Activated CD4-positive, CD25-positive, alpha-beta regulatory T cell treated with anti-CD3 and anti-CD28 coated beads, Interleukin-2, amount 50 U/mL, for 16 hours (primary cell): ENCODE measurements at places on chromosomes 2 and 18.

DNA sequence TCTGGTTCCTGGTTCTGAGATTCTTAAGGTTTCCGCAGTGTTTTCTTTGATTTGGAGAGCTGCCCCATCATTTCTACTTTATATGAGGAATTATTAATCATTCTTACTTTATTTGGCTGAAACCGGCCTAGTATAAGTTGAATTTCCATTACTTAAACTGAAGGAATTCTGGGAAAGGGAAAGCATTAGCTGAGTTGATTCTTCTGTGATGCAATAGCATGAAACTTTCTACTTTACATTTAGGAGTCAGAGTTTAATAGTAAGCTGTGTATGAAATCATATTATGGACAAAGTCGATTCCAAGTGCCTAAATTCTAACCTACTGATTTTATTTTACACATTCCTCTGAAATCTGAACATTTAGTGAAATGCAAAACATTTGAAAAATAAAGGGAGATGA is 1269.7 kb upstream of the ZEB2 start:
- no peak for DNase-seq

- DNase-seq: no peak
Measured at GRCh38 chr2:120820263-120820952, 84.7 kb downstream of the GLI2 start.

GRCh38 chr2:240968731-240969624 is 29.4 kb upstream of the SNED1 start:
- no peak for DNase-seq

DNA sequence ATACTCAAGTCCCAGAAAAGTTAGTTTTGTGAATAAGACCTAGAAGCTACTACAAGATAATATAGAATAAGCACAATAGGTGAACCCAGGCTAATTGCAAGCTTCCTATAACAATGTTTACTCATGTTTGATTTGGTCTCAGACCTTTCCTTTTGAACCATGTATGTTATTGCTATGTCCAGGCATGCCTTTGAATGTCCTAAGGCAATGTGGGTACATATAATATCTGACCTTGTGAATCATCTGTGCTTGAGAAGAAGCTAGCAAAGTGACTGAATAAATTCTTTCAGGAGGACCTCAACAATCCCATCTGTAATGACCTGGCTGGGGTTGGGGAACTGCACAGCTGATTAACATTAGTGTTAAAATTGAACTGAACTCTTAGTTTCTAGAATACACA is 1285.9 kb upstream of the CELF4 start:
- DNase-seq: no peak

DNA sequence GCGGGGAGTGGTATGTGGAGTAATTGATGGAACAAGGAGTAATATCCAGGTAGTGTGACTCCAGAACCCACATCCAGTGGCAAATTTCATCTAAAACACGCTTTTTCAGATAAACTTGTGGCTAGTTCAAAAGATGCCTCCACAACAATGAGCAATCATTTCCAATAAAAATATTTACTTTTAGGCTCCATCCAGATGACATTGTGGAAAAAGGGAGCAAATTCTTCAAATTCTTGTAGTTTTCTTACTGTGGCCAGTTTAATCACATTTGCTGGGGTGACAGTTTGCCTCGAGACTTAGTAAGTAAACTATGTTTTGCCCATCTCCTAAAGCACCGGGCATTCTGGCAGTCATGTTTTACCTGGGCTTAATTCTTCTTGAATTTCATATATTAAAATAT is 243.6 kb downstream of the IRS1 start:
- no peak for DNase-seq

DNA sequence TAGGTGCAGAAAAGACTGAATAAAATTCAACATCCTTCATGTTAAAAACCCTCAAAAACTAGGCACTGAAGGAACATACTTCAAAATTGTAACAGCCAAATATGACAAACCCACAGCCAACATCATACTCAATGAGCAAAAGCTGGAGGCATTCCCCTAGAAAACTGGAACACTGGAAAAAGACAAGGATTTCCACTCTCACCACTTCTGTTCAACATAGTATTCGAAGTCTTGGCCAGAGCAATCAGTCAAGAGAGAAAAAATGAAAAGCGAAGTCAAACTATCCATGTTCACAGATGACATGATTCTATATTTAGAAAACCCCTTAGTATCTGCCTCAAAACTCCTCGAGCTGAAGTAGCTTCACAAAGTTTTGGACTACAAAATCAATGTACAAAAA is 282.3 kb downstream of the PID1 start:
- no peak for DNase-seq

GRCh38 chr2:161905389-161906046 is 168.5 kb downstream of the DPP4 start:
- DNase-seq: no peak

DNA sequence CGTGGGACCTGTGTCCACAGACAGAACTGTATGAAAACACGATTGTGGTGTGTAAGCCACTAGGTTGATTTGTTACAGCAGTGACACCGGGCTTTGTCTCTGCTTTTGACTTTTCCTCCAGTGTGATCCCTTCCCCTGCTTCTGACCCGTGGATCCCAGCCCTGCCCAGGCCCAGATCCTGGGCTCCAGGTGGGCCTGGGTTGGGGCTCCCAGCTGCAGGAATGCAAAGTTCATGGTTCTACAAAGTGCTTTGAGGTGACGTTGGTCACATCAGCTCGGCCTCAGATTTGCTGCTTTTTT is 26.8 kb downstream of the HPCAL1 start:
- no peak for DNase-seq

DNA sequence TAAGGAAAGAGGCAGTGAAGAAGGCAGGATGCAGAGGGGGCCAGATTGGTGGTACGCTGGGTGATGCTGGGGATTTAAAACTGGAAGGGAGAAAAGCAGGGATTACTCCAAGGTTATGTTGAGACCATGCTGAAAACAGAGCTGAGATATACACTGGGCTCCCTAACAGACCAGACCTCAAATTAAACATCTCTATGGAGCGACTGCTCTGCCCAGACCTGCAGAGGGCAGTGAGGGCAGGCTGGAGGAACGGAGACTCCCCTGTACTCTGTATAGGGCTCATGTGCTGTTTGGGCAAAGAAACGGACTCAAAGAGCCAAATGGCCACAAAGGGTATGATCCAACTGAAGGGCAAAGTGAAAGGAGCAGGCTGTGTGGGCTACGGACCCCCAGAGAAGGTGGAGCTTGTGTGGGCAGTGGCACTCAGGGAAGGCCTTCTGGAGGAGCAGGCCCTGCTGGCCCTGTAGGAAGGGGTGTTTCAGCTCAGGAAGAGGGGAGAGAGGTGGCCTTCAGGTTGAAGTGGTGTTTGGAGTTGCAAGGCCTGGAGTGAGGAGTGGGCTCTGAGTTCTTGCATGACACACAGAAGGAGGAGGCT is 4.8 kb upstream of the CELF4 start:
- DNase-seq: no peak

- no peak for DNase-seq
Measured at GRCh38 chr2:197195518-197195917, 115.1 kb downstream of the ANKRD44 start.

DNA sequence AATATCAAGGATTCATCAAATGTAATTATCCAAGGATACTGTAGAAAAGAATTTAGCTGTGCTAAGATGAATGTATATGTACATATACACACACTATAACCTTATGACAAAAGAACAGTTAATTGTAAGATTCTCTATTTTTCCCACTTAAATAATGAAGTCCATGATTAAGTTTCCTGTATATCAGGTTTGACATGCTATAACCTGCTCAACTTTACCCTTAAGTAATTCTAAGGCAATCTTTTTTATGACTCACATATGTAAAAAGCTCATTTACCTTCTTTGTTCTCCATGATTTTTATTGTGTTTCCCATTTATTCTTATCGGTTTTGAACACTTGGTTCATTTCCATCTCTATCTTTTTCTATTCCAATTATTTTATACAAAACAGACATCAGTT is 1213.1 kb upstream of the SLC39A10 start:
- no peak for DNase-seq

DNA sequence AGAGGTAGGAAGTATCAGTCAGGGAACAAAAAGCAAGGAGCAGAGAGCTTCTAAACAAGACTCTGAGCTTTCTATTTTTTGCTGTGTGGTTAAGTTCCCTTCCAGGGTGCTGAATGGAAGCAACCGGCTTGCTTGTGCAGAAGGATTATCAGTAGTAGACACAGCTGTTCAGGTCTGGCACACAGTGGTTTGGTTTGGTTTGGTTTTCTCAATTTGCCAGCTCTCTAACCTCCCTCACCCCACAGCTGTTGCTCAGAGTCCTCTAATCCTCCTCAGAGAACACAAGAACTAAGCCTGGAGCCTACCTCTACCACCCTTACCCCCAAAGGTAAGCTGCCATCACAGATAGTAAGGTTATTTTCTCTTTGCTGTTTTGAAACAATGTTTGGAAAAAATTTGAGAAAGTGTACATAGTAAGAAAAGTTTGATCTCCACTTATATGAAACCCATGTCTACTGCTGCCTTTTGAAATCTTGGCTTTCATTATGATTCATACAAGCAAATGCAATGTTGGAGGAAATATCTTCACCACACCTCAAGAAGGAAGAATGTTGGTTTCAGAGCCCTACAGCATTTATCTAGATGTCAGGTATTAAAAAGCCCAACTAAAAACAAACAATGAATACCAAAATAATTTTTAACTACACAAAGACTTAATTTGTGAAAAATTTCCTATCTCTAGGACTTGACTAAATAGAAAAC is 255.3 kb downstream of the NR4A2 start:
- DNase-seq: no peak

- DNase-seq: no peak
Measured at GRCh38 chr2:3377279-3377611, 373 bp downstream of the EIPR1 start.

- DNase-seq: no peak
Measured at GRCh38 chr2:200373231-200373630, 66.7 kb downstream of the SPATS2L start.

DNA sequence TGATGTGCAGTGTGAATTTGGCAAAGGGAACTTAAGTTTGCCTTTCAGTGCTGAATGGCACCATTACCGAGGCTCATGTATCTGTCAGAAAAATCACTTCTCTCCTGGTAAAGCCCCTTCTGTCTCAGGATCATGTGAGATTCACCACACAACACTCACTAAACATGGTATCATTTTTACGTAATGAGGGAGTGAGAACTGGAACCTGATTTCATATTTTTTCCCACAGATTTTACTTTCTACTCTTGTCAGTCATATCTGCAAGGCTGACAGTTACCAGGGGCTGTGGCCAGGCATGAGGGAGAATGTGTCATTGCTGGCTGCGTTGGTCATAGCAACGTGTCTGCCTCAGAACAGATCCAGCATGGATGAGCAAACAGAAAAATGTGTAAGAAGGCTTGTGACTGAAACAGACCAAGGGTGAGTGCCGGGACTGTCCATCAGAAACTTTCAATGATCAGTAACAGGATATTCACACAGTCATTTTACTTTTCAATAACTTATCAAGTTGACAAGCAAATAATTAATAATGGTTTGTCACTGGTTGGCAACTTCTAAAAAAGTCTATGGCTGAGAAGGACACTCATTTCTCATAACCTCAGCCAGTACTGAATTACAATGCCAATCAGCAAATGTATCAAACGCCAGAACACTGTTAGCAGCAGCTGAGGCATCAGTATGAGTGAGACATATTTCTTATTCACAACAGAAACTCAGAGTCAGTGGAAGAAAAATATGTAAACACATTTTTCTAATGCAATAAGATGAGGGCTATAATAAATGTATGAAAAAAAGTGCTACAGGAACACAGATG is 100.5 kb downstream of the CDC42EP3 start:
- DNase-seq: no peak

DNA sequence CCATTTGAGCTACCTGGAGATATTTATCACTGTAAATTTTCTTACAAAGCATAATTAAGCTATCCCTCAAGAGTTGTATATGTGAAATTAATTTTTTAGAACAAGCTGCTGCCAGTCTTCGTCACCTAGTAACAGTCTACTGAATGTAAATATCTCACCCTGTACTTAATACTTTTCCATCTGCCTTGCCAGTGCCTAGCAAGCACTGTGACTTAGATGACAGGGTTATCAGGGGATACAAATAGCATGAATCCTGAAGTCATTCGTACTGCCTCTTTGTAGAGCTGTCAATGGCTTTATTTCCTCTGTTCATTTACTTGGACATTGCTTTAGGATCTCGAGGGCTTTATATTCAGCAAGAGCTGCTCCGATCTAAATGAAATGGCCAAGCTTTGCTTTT is 763.6 kb downstream of the ADCYAP1 start:
- DNase-seq: no peak

- DNase-seq: no peak
Measured at GRCh38 chr2:178635897-178636296, 155.6 kb downstream of the PLEKHA3 start.

- no peak for DNase-seq
Measured at GRCh38 chr18:60406721-60407120, 34.1 kb upstream of the MC4R start.

DNA sequence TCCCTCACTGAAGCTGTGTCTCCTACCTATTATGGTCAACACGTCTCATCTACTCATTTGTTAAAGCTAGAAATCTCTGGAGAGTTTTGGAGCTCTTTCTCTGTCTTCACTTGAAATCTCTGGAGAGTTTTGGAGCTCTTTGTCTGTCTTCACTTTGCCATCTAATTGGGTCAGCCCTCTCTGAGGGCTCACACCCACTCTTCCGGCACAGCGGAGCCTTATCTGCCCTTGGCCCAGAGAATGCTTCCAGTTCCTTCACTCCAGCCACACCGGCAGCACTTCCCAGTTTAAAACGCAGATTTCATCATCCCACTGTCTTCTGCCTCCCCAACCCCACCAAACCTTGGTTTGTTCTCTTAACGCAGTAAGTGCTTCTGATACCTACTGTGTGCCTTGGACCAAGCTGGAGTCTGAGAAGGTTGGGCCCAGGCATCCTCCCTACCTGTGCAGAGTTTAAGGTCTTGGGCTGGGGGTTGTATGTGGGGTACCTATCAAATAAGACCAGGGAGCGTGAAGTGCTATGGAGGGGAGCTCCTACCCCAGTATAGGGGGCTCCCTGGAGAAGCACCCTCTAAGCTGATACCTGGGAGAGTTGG is 5.0 kb downstream of the HPCAL1 start:
- no peak for DNase-seq

DNA sequence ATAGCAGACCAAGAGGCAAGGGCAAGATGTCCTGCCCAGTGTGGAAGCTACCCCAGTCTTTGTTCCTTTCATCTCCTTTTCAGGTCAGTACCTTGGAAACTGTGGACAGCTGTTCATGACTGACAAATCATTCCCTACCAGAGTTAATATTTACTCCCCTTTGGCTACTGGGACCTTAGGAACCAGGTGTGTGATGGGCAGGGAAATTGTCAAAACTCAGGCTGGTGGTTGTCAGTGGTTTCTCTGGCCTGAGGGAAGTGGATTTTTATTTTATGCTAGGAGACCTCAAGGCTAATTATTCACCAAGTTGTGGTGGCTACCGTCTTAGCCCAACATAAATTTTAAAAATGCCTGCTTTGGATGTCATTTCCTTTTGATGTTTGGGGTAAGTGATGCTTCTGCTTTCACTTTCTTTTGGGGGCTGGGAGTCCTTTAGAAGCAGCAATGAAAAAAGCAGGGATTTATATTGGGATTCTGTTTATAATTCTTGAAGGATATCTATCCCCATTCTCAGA is 119.3 kb downstream of the SETBP1 start:
- no peak for DNase-seq

DNA sequence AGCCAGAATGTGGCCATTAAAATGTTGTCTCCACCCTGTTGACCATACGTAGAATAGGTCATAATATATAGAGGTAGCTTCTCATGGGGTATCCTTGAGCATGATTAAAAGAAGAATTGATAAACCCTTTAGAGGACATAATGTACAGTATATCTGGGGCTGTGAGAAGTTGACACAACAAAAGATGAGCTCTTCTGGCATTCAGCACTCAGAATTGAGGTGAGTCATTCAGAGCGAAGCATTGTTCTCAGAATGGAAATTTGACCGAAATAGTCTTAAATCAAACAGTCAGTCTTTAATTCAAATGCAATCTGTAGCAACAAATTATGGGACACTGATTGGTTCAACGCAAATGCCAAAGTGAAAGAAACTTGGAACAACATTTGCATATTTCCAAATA is 47.3 kb downstream of the CTAGE1 start:
- DNase-seq: no peak
